ENCODE measurements at places on chromosomes 3 and 15. TPM values are rescaled to one million over a fixed set of nuclear protein-coding genes. Genes with fewer than 3 reads are reported as not detected.

TTC23 gene
- 19.2 TPM for total RNA-seq

CHRM5 gene
- not detected for total RNA-seq

MRPL46 gene
- total RNA-seq = 25.0 TPM

SPINT1 gene
- total RNA-seq = 86.5 TPM

MUC4 gene
- 1.3 TPM for total RNA-seq

XIRP1 gene
- not detected for total RNA-seq

TEX55 gene
- not detected for total RNA-seq

SLC12A1 gene
- total RNA-seq = not detected

ADAMTS17 gene
- total RNA-seq = 8.0 TPM

MOBP gene
- not detected for total RNA-seq

INKA1 gene
- 4.5 TPM for total RNA-seq

STRA6 gene
- total RNA-seq = 0.98 TPM

UBXN7 gene
- total RNA-seq = 25.8 TPM

GOLGA8G gene
- total RNA-seq = not detected

SEMA3G gene
- total RNA-seq = 70.1 TPM

MELTF gene
- total RNA-seq = 58.2 TPM

TEX9 gene
- total RNA-seq = 3.4 TPM

LOXL1 gene
- 5.6 TPM for total RNA-seq

ADGRG7 gene
- total RNA-seq = not detected

Measured in breast epithelium (tissue), 4 donors.